Vagina (tissue), 2 donors: ENCODE measurements at places on chromosomes 16 and 17. TPM values are rescaled to one million over a fixed set of nuclear protein-coding genes. Genes with fewer than 3 reads are reported as not detected.
A peak's percentile ranks its signal among the peaks of the same experiment; 100 is the strongest.

GRCh38 chr16:88967830-88968588 lies 9.0 kb downstream of the CBFA2T3 start:
- no peak for DNase-seq

GRCh38 chr17:47928415-47928814 lies 13.0 kb upstream of the PNPO start:
- DNase-seq: no peak

DNA sequence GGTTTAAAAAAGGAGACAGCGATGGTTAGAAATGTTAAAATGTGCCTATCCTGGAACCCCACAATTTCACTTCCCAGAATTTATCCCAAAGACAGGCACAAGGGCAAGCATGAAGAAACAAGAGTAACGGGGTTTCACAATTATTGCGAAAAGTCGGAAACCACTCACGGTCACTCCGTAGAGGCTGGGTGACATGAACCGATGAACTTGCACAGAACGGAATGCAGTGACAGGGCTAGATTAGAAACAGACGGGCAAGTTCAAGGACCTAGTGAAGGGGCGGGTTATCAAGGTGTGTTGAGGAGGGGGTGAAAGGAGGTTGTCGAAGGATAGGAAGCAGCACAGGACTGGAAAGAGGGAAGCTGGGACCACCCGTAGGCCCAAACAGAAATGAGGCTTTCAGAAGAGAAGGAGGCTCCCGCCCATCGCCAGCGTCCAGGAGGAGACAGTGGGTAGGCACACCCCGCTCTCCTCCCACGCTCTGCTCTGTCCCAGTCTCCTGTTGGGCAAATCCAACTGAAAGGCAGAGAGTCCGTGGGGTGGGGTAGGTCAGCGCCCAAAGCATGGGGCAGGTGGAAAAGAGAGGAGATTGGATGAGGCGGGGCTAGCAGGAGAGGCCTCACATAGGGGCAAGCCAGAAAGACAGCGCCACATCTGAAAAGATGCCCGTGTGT lies 47.4 kb upstream of the JPH3 start:
- no peak for DNase-seq

- DNase-seq: no peak
Observed at GRCh38 chr16:57906382-57907316, 64.3 kb downstream of the CNGB1 start.

- no peak for DNase-seq
Observed at GRCh38 chr17:50547736-50548083, 736 bp downstream of the SPATA20 start.

DNA sequence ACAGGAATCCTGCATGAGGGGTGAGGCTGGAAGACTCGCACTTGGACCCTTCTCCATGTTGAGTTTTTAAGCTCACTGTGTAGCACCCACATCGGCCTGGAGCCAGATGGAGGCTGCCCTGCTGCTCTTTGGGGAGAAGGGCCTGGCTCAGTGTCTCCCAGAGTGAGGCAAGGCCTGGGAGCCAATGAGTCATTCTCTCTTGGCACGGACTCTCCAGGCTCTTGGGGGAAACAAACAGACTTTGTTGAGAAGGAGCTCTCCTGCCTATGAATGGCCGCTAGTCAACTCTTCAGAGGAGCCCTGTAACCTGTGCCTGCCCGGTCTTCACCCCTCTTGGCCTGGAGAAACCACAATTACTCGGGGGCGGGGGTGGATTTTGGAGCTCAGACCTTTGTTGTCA lies 50.8 kb upstream of the MAF start:
- DNase-seq: no peak

- DNase-seq: no peak
Observed at GRCh38 chr17:47687748-47688147, 6.2 kb upstream of the TBKBP1 start.

- no peak for DNase-seq
Observed at GRCh38 chr17:11252146-11252545, 11.1 kb downstream of the SHISA6 start.

DNA sequence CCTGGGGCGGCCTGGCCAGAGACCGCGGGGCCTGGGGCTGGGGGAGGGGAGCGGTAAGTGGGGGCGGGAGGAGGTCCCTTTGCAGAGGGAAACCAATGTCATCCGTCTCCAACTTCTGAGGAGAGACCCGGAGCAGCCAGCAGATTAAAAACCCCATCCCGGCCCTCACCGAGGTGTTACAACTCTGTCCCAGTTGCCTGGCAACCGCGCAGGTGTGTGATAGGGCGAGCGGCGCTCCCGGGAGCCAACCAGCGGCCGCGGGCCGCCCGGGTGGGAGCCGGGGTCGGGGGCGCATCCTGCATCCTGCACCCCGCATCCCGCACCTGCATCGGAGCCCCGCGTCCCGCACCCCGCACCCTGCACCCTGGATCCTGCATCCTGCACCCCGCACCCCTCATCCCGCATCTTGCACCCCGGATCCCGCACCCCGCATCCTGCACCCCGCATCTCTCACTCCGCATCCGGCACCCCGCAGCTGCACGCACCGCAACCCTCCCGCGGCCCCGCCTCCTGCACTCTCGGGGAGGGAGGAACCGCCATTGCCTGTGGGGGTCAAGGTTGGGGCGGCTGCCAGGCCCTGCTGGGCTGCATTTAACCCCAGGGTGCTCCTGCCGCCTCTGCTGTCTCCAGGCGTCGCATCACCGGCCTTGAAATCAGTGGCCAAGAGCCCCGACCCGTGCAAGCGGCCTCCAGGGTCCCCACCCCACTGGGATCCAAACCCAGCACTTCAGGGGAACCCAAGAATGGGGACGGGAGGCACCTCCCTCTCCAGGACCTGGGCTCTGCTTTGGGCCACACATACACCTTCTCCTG lies 47.3 kb downstream of the RTN4RL1 start:
- DNase-seq: no peak

DNA sequence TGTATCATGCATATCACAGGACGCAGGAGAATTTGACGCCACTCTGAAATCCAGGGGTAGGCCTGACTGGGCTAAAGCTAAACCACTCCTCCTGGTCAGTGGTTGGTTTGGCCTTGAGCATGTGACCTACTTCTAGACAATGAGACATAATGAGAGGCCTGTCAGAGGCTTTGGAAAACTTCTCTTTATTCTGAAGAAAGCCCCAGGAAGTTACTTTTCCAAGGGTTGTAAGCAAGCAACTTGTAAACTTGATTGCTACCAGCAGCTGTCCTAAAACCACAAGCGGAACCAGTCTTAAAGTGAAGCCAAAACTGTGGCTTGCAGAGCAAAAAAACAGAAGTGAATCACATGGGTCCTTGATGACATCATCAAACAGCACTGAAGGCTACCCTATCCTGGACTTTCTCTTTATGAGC lies 138.2 kb upstream of the COX10 start:
- peak; percentile 89 for DNase-seq

GRCh38 chr16:55388131-55388862 lies 64.3 kb downstream of the IRX6 start:
- no peak for DNase-seq

DNA sequence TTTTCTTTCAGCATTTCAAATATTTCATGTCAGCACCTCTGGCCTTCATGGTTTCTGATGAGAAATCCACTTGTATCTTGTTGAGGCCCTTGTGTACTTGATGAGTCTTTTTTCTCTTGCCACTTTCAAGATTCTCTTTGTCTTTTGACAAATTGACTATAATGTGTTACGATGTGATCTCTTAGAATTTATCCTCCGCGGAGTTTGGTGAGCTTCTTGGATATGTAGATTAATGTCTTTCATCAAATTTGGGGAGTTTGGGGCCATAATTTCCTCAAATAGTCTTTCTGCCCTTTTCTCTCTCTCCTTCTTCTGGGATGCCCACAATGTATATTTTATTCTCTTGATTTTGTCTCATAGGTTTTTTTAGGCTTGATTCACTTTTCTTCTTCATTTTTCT lies 96.0 kb downstream of the CHD9 start:
- no peak for DNase-seq

DNA sequence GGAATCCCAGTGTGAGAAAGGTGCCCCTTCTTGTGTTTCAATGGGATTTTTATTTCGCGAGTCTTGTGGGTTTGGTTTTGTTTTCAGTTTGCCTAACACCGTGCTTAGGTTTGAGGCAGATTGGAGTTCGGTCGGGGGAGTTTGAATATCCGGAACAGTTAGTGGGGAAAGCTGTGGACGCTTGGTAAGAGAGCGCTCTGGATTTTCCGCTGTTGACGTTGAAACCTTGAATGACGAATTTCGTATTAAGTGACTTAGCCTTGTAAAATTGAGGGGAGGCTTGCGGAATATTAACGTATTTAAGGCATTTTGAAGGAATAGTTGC lies 567 bp downstream of the UBB start:
- DNase-seq: no peak

GRCh38 chr16:80210787-80211186 lies 330.0 kb upstream of the DYNLRB2 start:
- DNase-seq: no peak

DNA sequence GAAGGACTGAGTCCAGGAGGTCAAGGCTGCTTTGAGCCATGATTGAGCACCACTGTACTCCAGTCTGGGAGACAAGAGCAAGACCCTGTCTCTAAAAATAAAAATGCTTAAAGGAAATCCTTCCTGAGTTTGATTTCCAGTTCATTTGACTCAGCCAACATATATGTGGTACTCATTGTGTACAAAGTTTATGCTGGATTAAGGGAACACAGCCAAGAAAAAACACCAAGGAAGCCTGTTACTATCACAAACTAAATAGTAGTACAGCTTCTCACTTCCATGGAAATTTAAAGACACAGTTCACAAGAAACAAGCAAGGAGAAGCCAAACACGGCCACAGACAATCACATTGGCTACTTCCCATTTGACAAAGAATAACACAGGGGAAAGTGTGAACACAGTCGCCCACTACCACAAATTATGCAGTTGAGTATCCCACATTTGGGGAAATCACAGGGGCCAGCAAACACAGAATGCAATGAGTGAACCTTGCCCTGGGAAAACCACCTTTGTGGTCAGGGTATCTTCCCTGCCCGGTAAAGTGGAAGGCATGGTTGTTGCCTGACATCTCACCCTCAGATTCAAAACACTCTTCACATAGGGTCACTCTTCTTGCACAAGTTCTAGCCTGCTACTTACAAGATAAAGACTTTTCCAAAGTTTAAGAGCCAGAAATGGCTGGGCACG lies 14.5 kb downstream of the TEX14 start:
- no peak for DNase-seq

TBC1D3K gene
- total RNA-seq: not detected

KLHL36 gene
- 39.3 TPM for total RNA-seq

PRM1 gene
- not detected for total RNA-seq

ASB16 gene
- not detected for total RNA-seq

TPPP3 gene
- 28.2 TPM for total RNA-seq

CLEC19A gene
- total RNA-seq: not detected
